ENCODE measurements at places on chromosomes 7 and 10.

- DNase-seq: no peak
Measured at GRCh38 chr7:133761443-133761842, 365.7 kb upstream of the LRGUK start.

DNA sequence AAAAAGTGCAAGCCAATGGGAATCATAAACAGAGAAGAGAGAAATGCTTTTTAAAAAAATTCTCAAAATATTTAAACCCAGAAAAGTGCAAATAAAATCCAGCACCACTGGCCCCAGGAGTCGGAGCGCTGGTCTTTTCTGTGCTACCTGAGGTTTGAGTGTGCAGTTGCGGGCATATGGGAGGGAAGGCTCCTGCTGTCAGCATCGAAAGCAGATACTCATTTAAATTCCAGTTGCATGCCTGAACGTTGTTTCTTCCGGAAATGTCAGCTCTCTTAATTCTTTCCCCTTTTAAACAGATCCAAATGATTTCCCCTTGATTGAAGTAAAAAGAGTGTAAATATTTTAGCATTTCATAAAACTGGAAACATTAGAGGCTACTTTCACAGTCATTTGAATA is 240.5 kb upstream of the GPR26 start:
- DNase-seq: no peak

DNA sequence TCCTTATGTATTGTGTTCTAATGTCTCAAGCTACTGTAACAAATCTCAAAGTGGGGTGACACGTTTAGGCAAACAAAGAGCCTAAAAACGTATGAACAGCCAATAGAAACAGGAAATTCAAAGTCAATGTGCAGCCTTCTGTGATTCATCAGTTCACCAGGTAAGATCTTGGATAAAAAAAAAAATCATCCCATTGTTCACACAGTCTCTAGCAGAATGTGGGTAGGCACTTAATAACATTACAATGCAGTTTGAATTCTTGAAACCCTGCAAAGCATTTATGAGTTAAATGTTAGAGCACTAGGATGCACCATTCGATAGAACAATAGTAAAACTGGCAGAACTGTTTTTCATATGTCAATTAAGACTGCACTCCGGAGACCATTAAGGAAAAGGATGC is 88.2 kb upstream of the HDAC9 start:
- DNase-seq: no peak

GRCh38 chr7:50308532-50309385 is 4.2 kb downstream of the IKZF1 start:
- no peak for DNase-seq

- no peak for DNase-seq
Measured at GRCh38 chr7:146722986-146723385, 606.4 kb downstream of the CNTNAP2 start.

DNA sequence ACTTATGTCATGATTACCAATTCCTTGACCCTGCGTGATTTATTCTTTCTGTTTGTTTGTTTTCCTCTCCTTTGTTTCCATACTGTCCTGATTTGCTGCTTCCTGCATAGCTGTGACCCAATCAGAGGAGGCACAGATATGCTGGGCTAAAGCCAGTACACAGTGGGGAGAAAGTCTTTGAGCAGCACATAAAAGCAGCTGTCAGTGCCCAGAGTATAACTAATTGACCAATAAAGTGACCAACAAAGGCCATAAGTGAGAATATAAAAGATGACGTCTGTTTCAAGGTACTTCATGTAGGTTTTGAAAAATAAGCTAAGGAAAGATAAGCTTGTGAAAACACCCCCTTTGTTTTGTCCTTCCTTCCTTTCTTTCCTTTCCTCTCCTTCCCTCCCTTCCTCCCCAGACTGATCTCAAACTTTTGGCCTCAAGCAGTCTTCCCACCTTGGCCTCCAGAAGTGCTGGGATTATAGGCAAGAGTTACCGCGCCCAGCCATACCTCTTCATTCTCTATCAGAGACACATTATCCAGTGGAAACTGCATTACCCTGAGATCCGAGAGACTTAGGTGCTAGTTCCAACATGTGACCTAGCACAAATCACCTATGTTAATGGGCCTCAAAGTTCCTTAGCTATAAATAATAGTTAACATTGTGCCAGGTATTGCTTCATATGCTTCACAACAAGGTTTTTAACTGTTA is 17.0 kb downstream of the BCAP29 start:
- DNase-seq: no peak

- DNase-seq: no peak
Measured at GRCh38 chr10:128258421-128258976, 132.3 kb upstream of the MKI67 start.

- DNase-seq: no peak
Measured at GRCh38 chr10:43046288-43046991, 30.4 kb upstream of the RET start.

DNA sequence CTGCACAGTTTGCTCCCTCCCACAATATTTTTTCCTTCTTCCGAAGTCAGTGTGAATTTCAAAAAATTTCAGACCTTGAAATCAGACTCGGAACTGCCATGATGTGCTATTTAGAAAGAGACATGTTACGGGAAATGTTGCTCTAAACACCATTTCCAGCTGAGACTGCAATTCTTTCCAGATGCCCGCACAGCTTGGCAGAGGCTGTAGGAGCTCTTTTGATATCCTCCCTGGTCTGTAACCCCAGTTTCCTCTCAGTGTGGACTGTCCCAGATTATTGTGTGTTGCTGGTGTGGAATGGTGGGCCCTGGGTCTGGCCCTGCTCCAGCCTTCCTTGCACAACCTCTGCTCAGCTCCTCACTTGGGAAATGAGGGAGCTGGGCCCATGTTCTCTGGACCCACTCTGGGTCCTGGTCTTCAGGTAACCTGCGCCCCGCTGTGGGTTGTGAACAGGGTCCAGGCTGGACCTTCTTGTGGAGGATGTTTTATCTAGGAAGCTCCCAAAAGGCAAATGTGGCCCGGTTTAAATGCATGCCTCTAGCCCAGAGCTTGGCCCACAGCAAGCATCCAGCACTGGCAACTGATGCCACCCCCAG is 172.8 kb upstream of the CXCL12 start:
- no peak for DNase-seq

DNA sequence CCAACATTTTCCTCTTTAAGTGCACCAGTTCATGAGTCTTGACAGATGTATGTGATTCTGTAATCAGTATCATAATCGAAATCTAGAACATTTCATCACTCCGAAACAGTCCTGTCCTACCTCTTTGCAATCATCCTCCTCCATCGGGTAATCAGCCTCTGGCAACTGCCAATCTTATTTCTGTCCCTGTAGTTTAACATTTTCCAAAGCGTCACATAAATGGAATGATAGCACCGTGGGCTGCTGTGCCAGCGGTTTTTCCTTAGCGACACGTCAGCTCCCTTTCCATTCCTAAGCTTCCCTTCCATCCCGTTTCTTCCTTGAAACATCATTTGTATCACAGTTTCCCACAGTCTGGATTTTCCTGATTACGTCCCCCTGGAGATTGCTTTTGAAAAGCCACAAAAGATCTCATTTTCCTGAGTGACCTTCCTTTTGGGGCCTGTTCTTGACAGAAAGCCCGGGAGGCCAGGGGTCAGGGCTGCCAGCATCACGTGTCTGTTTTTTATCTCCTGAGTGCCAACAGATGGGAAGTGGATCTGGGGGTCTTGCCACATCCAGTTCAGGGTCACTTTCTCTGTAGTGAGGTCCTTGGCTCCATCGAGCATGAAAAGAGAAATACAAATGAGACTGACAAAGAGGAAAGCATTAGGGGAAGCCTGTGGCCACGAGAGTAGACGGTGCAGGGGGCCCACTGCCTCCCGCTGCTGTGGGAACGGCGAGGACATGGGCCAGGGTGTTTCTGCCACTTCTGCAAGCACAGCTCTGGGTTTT is 31.6 kb downstream of the TMEM120A start:
- no peak for DNase-seq

GRCh38 chr10:128130051-128130450 is 3.8 kb upstream of the MKI67 start:
- no peak for DNase-seq

DNA sequence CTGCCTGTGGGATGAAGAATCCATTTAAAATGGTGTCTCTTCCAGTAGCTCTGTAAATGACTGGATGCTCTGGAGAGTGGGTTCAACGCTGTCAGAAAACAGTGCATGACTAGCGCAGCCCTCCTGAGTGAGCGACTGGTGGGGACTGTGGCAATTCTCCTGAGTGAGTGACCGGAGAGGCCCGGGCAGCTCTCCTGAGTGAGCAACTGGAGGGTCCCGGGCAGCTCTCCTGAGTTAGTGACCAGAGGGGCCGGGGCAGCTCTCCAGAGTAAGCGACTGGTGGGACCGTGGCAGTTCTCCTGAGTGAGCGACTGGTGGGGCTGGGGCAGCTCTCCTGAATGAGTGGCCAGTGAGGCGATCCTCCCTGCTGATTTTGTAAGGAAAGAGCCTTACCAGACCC is 85.5 kb downstream of the WDR37 start:
- DNase-seq: no peak

GRCh38 chr7:27124096-27124901 is 6.3 kb downstream of the HOXA4 start:
- no peak for DNase-seq

- no peak for DNase-seq
Measured at GRCh38 chr7:15478401-15478800, 83.4 kb downstream of the AGMO start.

DNA sequence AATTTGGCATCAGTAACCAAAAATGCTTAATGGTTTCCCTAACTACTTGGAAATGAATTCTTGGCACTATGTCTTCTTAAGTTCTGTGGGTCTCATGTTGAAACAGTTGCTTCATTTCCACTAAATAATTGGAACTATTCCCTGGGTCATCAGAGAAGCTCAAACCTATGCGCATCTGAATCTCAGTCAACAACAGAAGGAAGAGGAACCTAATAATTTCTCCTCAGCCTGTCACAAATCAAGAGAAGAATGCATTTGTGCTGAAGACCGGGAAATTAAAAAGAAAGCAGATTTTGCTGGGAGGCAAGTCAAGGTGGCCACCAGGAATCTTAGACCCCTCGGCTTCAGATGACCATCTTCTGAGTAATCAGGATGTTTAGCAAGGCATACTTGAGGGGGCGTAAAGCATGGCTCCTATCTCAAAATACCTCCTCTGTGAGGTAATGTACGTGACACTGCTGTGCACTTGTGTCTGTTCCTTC is 41.4 kb downstream of the TOMM7 start:
- no peak for DNase-seq

DNA sequence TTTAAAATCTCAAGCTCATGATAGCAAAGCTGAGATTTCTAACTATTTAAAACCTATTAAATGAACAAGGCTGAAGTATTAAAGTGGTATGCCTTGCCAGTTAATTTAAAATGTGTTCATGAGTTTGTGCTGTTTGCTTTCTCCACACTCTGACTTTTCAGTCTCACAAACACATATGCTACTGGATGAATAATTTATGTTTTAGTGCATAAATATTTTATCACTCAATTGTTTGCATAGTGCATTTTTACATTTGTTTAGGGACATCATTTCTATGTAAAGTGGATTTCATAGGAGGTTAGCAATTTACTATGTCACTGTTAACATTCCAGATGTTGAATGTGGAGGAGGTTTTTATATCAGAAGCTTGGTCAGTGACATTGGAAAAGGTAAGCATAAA is 36.0 kb downstream of the TRUB1 start:
- no peak for DNase-seq

DNA sequence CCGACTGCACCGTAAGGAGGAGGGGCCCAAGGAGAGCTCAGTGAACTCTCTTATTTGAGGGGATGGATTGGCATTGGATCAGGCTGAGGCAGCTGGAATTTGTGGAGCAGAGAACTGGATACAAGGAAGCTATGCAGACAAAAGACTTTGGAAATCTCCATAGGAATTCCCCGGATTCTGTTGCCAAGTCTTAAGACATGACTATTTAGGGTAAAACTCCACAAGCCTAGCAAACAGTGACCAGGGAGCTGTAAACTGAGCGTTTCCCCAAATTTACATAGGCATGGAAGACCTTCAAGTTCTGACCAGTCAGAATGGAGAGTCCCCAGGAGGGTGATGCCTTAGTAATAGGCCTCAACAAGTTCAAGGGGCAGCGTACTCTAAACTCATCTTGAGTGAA is 82.5 kb upstream of the PCBD1 start:
- DNase-seq: no peak

DNA sequence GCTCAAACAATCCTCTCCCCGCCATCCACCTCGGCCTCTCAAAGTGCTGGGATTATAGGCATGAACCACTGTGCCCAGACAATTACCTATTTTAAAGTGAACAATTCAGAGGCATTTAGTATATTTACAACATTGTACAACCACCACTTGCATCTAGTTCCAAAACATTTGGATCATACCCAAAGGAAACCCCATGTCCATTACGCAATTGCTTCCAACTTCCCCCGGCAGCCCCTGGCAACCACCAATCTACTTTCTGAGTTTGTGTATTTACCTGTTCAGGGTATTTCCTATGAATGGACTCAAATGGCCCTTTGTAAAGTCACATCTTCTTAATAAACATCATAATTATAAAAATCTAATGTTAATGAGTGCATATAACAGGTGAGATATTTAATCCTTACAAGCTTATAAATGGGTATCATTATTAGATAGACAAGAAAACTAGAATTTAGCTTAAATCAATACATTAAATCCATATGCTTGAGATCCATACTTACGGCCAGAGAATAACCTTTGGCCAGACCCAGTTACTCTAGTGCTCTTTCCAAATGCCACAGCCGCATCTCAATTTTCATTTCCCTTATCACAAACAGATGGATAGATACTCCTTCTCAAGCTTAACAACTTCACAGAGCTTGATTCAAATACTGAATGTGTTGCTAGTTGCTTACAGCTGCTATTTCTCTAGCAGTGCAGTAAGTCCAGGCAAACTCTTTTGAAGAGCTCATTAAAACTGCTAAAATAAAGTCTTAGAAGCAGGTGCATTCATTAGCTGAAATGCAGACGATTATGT is 133.4 kb upstream of the MKLN1 start:
- DNase-seq: no peak

DNA sequence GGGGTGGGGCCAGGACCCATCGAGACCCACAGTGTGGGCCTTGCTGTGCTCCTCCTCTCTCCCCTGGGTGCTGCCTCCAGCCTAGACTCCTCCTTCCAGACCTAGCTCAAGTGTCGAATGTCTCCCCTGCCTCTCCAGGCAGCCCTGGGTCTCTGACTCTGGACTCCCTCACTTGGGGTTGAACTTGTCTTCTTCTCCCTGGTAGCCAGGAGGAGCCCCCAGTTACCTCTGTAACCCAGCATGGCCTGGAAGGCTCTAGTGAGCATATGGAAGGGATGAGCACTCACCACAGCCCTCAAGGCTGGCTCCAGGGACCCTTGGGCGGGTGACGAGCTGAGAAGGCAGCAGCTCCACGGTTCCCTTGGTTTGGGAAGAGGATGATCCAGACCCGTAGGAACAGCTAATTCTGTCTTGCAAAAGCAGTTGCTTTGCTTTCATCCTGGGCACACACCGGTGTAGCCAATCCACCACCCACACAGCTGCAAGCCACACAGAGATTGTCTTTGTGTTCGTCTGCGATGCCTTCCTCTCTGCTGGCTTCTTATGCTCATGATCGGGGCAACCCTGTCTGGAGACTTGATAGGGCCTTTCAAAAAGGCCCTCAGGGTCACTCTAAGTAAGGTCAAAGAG is 52.3 kb upstream of the ANTXRL start:
- peak; percentile 2 for DNase-seq

Measured in D341Med (cell line).